ENCODE measurements at places on chromosomes 2 and 18. TPM values are rescaled to one million over a fixed set of nuclear protein-coding genes. Genes with fewer than 3 reads are reported as not detected.

PSMA8 gene
- 0.27 TPM for total RNA-seq

ERFE gene
- not detected for total RNA-seq

ABCG8 gene
- not detected for total RNA-seq

TRIM43 gene
- not detected for total RNA-seq

MOCOS gene
- total RNA-seq, result not detected

HMSD gene
- total RNA-seq, result not detected

TEKT4 gene
- total RNA-seq, result not detected

IL37 gene
- not detected for total RNA-seq

RNMT gene
- total RNA-seq, result 130 TPM

VWA3B gene
- total RNA-seq, result not detected

ADI1 gene
- total RNA-seq, result 30.2 TPM

MAP4K4 gene
- total RNA-seq, result 94.0 TPM

FAM110C gene
- total RNA-seq, result 0.16 TPM

CFC1 gene
- not detected for total RNA-seq

SCN2A gene
- not detected for total RNA-seq

ASB18 gene
- total RNA-seq, result not detected

MBD1 gene
- total RNA-seq, result 103 TPM

GCG gene
- total RNA-seq, result not detected

TMEM200C gene
- total RNA-seq, result not detected

TFCP2L1 gene
- 0.17 TPM for total RNA-seq

DNAJC5G gene
- total RNA-seq, result not detected

ANKRD36 gene
- total RNA-seq, result 67.0 TPM

DPP4 gene
- 16.7 TPM for total RNA-seq

PDE11A gene
- not detected for total RNA-seq

LRRC30 gene
- not detected for total RNA-seq

ICA1L gene
- 1.6 TPM for total RNA-seq

TXNDC2 gene
- total RNA-seq, result not detected

FOXD4L1 gene
- not detected for total RNA-seq

DCTN1 gene
- 60.7 TPM for total RNA-seq

CDK15 gene
- not detected for total RNA-seq

CCDC150 gene
- total RNA-seq, result 0.22 TPM

SIX2 gene
- total RNA-seq, result not detected

IL1F10 gene
- not detected for total RNA-seq

CD207 gene
- total RNA-seq, result 0.25 TPM

BCL2 gene
- total RNA-seq, result 40.3 TPM

CCDC121 gene
- total RNA-seq, result 0.47 TPM

PCARE gene
- not detected for total RNA-seq

DSG1 gene
- total RNA-seq, result not detected
